ENCODE measurements at places on chromosomes 6 and 20.

DNA sequence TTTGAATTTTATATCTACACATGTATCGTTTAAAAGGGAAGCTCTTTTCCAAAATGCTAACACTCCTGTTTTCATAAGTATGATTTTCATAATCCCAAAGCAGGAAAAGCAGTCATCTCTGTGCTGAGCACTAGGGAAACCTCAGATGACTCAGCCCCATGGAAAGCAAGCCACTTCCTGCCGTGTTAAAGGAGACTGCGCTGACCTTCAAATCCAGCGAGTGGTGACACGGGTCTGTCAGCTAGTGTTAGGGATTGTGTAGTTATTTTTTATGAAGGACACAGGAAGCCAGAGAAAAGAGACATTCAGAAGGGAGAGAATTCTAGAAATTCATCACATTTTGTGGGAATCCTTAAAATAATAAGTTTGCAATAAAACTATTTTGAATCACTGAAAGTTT is 57.0 kb upstream of the CD93 start:
- peak; percentile 62 for DNase-seq

DNA sequence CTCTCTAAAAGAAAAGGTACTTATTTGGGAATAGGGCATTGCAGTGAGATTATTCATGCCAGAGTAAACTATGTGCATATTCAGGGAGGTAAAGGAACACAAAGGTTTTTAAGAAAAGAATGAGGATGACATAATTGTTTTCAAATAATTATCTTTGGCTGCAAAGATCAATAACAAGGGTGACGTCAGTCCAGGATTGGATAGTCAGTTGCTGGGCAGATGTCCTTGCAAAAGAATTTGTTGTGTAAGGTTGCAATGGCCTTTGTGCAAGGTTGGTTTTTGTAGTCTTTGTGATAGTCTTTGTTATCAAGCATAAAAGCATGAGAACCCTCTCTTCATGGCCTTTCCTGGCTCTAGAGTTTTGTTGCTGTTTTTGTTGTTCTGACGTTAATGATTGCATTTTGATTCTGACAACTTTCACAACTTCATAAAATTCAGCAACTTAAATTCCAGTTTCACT is 17.7 kb downstream of the LOC128125822 start:
- DNase-seq: no peak

DNA sequence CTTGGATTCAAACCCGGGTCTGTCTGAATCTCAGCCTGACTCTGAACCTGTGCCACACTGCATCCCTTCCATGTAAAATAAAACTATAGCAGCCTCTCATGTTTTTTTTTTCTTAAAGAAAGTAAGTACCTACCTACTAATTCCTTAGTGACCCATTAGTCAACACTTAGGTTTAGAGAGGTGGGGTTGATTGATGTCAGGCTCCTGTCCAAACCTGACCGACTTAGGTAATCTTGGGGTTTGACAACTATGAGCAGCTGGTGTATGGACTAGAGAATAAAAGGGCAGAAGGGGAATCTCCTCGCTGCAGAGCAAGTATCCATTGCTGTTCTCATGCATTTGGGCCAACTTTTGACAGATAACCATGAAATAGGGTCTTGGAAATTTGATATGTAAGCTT is 6.5 kb downstream of the NKAIN2 start:
- DNase-seq: no peak

GRCh38 chr20:35226126-35226883 is at the start of gene MMP24:
Gene MMP24 (plus strand): TSS chr20:35226690. CDS start chr20:35226739, 49 bp downstream.
- DNase-seq: no peak

Measured in hematopoietic multipotent progenitor cell treated with erythropoietin and hydrocortisone succinate and interleukin-3 and kit ligand, for 6 days (in vitro differentiated cells).